ENCODE measurements at places on chromosomes 1 and 21.

GRCh38 chr1:70090141-70090540 is 115.2 kb downstream of the LRRC40 start:
- DNase-seq = no peak

DNA sequence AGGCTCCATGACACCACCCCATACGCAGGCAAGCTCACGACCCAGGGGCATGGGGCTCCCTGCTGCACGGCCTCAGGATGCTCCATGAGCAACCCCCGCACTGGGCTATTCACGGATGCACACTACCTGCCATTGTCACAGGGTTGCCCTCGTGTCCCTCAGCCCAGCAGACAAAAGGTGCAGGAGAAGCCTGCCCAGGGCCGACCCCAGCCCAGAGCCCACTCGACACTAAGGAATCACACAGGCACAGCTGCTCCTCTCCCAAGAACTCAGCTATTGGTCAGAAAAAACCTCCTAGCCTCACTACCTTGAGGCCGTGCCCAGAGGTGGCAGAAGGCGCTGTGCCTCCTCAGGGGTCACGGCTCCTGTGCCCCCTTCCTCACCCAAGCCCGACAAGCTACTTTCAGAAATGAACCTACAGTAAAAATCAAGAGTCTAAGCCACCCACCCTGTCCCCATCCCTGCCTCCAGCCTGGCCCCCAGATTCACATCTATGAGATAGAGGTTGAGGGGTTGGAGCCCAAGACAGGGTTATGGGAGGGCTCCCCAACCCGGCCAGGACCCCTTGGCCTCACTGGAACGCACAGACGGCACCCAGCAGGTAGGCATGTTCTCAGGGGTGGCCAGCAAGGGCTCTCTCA is 6.4 kb upstream of the SPATC1L start:
- DNase-seq = no peak

- DNase-seq = no peak
Measured at GRCh38 chr1:102045752-102046151, 49.0 kb upstream of the OLFM3 start.

DNA sequence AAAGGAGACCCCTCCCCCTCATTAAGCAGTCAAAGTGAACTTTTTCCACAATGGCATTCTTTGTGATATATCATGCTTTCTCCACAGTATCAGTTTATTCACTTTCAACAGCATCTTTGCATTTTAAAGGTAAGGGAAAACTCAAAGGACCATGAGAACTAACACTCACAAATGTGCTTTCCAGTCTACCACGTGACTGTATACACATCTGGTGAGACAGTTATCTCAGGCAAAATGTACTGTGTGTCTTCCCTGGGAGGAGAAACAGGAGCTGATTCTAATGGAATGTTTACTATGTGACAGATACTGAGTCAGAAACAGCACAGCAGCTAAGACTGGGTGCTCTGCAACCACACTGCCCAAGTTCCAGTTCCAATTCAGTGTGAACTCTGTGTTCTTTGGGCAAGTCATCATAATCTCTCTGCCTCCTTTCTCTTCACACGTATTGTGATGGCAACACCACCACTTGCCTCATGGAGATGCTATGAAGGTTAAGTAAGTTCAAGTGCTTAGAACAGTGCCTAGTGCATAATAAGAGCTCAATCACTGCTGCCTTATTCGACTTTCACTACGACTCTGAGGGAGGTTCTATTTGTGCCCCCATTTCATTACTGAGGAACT is 79.0 kb downstream of the SLC45A1 start:
- no peak for DNase-seq

DNA sequence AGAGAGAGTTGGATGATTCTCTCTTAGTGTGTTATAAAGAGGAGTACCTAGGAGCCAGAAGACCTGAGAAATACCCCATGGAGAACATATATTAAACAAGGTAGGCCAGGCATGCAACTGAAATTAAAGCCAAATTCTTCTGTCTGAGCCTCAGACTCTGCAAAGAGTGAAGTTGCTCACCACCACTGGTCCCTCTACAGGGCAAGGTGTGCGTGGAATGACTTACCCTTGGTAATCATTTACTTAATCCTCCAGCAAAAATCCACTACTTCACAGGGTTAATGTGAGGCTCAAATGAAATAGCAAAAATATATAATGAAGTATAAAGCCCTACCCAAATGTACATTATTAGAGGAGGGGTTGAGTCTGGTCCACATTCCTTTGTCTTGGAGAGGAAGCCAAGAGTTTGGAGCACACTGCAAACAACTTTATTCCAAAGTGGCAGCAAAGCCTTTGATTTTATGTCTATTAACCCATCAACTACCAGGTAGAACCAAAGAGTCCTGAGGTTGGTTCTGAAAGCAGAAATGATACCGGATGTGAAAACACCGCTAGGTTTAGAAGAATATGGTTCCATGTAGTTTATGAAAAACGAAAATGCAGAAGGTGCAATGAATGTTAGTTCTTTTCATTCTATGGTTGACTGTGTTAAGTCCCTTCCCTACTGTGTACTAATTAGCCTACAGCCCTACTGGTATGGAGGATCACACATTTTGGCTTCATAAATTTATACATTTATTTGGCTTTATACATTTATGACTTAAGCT is 8.5 kb downstream of the SSR2 start:
- no peak for DNase-seq

DNA sequence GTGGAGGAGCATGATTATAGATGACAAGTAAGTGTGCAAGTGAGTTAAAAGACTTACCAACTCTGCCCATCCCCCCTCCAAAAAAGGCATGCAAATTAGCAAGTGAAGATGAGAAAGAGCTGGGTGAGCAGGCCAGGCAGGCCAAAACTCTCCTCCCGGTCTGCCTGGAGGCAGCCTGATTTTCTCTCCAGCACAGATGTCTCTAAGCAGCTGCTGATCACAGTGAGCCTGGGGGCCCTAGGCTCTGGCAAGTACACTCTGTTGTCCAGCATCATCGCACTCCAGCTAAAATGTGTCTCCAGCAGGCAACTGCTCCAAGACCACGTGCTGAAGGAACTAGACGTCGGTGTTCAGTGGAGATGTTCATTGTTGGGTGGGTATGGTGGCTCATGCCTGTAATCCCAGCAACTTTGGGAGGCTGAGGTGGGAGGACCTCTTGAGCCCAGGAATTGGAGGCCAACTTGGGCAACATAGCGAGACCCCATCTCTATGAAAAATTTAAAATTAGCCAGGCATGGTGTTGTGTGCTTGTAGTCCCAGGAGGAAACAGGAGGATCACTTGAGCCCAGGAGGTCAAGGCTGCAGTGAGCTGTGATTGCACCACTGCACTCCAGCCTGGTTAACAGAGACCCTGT is 56.7 kb upstream of the PUM1 start:
- DNase-seq = no peak

DNA sequence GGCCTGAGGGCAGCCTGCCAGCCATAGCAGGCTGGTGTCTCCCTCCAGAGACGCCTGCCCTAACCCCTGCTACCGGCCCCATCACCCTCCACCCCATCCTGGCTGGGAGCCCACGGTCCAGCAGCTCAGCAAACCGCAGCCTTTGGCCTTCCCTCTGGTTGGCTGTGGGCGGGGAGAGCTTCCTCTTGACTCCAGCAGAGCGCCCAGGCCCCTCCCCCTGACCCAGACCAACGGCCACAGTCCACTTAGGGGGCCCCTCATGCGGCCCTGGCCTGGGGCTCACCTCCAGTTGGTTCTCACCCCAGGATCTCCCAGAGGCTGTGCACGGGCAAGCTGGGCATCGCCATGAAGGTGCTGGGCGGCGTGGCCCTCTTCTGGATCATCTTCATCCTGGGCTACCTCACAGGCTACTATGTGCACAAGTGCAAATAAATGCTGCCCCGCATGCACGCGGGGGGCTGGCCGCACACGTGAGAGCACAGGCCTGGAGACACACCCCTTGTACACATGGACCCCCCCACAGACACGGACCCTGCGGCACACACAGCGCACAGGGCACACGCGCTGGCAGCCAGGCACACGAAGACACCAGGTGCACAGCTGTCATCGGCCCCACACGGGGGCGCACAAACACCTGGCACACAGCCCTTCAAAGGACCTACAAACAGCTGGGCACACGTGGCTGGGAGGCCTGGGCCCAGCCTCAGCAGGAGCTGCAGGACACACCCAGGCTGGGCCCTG is 3.1 kb downstream of the SMIM1 start:
- DNase-seq = peak; percentile 62

DNA sequence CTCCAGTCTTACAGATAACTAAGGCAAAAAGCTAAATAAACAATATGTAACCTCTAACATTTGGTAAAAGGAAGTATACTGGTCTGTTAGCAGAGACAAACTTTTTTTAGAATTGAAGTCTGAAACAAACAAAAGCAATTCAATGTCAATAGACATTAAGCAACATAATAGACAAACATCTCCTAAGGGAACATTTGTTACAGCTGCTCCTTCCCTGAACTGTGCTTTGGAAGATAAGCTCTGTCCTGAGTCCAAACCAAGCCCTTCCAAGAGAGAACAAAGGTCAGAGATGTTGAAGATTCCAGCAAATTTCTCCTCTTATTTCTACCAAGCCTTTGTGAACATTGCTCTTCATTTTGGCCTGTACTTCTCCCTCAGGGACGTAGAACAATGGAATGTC is 25.3 kb downstream of the FMO2 start:
- no peak for DNase-seq

- DNase-seq = no peak
Measured at GRCh38 chr1:156126630-156127534, 12.4 kb downstream of the LMNA start.

DNA sequence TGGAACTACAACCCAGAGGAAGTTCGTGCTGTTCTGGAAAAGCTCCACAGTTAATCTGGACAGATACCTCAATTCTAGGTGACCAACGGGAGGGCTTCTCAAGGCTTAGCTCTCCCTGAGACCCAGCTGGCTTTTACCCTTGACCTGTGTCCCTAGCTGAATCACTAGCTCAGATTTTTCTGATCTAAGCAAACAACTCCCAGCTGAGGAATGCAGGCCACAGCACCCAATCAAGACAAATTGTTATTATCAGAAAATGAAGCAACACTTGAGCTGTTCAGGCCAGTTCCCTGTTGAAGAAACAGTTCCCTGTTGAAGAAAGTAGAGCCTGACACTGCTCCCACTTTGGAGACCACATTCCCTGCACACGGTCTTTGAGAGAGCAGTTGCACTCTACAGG is 16.0 kb downstream of the DIO1 start:
- no peak for DNase-seq
